ENCODE measurements at places on chromosomes 5 and 9.
A peak's percentile ranks its signal among the peaks of the same experiment; 100 is the strongest.

DNA sequence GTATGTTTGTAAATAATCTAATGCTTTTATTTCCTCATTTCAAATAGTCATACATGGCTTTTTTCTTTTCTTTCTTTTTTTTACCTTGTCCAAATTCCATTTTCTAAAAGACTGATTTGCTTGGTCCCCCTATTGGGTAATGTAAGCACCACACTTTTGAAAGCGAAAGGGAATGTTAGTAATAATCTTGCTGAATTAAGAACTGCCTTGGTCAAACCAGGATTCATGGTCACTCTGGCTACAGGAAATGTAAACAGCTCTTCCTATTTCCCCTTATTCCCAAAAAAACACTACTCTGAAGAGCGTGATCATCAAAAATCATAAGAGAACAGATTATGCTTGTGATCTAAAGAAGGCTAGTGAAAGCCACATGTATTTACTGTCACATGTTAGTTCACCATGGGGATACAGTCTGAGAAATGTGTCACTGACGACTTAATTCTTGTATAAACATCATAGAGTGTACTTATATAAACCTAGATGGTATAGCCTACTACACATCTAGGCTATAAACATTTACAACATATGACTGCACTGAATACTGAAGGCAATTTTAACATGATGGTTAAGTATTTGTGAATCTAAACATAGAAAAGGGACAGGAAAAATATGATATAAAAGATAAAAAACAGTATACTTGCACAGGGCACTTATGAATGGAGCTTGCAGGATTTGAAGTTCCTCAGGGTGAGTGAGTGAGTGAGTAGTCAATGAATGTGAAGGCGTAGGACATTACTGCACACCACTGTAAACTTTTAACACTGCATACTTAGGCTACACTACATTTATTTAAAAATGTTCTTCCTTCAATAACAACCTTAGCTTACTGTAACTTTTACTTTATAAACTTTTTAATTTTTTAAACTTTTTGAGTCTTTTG lies 75.3 kb downstream of the HMGCR start:
- no peaks in the 10 kb centered on the region for H3K27me3 ChIP-seq
- DNase-seq = peak; percentile 58
- no peak overlapping the region for H3K4me3 ChIP-seq
- H3K36me3 ChIP-seq = no peaks in the 10 kb centered on the region
- no peaks in the 10 kb centered on the region for H3K4me1 ChIP-seq

DNA sequence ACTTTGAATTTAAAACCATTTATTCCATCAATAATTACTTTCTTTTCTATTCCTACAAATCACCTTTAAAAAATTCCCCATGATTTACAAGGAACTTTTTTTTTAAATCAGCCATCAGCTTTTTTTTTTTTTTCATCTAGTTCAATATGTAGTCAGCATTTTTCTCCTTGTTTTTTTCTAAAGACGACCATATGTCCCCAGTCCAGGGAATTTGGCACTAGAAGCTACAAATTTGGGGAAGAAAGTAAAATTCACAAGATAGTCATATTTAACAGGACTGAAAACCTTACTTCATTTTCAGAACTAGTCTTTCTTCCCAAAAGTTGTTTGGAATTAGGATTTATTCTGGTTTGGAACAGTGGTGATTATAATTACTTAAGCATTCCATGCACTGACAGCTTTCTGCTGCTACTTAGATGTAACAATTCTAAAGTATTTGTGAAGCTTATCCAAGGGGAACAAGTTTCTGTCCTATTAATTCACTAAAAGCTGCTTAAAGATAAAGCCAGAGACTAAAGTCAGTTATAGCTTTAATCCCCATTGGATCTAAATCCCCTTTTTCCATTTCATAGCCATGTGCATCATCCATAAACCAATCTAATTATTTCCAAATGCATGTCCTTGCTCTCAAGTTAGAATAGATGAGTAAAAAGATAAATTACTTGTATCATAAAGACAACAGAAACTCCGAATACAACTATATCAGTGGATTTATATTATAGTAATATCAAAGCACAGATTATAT lies 7.4 kb upstream of the SNCAIP start:
- no peak for DNase-seq
- peaks cover 7% of the 10 kb centered on the region for H3K27me3 ChIP-seq
- H3K27ac ChIP-seq = no peak overlapping the region
- no peaks in the 10 kb centered on the region for H3K4me1 ChIP-seq

GRCh38 chr5:169385636-169386035 lies 84.7 kb upstream of the SLIT3 start:
- no peak overlapping the region for H3K27ac ChIP-seq
- peaks cover 4% of the 10 kb centered on the region for H3K4me1 ChIP-seq
- no peaks in the 10 kb centered on the region for H3K27me3 ChIP-seq

GRCh38 chr9:82247318-82247717 lies 258.7 kb downstream of the SPATA31D1 start:
- H3K27me3 ChIP-seq = no peaks in the 10 kb centered on the region
- peak; percentile 62 for DNase-seq
- no peaks in the 10 kb centered on the region for H3K4me1 ChIP-seq
- no peaks in the 10 kb centered on the region for H3K36me3 ChIP-seq

DNA sequence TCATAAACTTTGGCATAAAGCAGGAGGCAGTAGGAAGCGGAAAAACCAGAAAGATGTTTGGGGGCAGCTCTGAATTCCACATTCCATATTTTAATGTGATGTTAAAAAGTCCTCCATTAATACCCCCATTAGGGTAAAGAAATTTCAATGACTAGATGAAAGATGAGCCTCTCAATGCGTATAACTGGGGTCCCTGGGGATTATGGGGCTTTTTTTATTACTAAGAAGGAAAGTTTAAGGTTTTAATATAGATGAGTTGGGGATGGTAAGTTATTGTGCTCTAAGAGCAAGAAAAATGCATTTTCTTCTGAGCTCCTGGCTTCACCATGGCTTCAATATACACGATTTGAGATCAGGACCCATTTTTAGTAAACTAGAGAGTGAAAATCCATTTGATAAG lies 321.9 kb downstream of the CDK5RAP2 start:
- H3K27ac ChIP-seq = no peak overlapping the region
- no peak overlapping the region for H3K4me3 ChIP-seq
- H3K36me3 ChIP-seq = no peaks in the 10 kb centered on the region
- no peaks in the 10 kb centered on the region for H3K27me3 ChIP-seq

DNA sequence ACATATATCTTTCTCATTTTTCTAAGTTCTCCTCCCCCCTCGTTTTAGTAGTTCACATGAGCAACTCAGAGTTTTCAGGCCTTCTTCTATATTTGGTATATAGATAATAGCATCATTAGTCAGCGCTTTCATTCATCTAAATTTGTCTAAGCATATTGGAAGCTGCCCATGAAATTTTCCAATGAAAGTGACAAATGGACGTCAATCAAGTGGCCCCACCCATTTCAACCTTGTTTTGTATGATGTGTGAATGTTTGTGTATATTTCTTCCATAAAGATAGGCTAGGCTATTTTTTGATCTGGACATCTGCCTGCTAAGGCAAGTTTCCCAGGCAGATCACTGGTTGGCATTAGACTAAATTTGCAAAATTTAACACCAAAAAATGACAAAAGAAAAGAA lies 104.0 kb upstream of the SSBP2 start:
- H3K27ac ChIP-seq = no peak overlapping the region
- H3K27me3 ChIP-seq = no peaks in the 10 kb centered on the region
- no peaks in the 10 kb centered on the region for H3K36me3 ChIP-seq
- DNase-seq = peak; percentile 59
- no peak overlapping the region for H3K4me3 ChIP-seq
- H3K4me1 ChIP-seq = peaks cover 35% of the 10 kb centered on the region

- no peaks in the 10 kb centered on the region for H3K4me1 ChIP-seq
- no peak for DNase-seq
- no peaks in the 10 kb centered on the region for H3K27me3 ChIP-seq
- no peak overlapping the region for H3K27ac ChIP-seq
Measured at GRCh38 chr5:18236386-18236785, 602.1 kb downstream of the TAF11L14 start.

GRCh38 chr5:127400946-127401670 lies 110.5 kb downstream of the MEGF10 start:
- no peak overlapping the region for H3K4me3 ChIP-seq
- H3K27me3 ChIP-seq = peaks cover 23% of the 10 kb centered on the region
- no peak overlapping the region for H3K27ac ChIP-seq
- H3K36me3 ChIP-seq = no peaks in the 10 kb centered on the region

DNA sequence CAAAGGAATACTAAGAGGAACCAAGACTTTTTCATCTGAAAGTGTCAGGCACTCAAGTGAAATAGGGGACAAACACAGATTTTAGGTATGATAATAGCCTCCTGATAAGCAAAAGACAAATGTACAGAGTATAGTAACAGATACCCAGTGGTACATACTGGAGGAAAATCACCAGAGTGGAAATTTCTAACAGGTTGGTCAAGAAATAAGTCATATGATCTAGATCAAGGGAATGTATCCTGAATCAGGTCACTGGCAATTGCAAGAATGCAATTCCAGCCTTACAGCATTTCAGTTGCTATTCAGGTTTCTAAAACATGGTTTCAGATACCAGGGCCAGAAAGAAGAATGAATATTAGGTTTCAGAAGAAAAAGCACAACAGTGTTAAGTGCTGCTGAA lies 82.2 kb upstream of the SLCO6A1 start:
- H3K4me1 ChIP-seq = peaks cover 9% of the 10 kb centered on the region
- H3K27ac ChIP-seq = no peak overlapping the region
- no peak for DNase-seq
- no peaks in the 10 kb centered on the region for H3K36me3 ChIP-seq
- no peaks in the 10 kb centered on the region for H3K27me3 ChIP-seq
- no peak overlapping the region for H3K4me3 ChIP-seq

- no peak overlapping the region for H3K4me3 ChIP-seq
- peak overlapping the region; percentile 1 for H3K27ac ChIP-seq
- H3K27me3 ChIP-seq = no peaks in the 10 kb centered on the region
Measured at GRCh38 chr5:65013166-65013565, 244.4 kb downstream of the CWC27 start.

GRCh38 chr5:157479612-157480510 lies 19.8 kb downstream of the NIPAL4 start:
- H3K27ac ChIP-seq = no peak overlapping the region
- H3K4me3 ChIP-seq = no peak overlapping the region
- H3K4me1 ChIP-seq = no peaks in the 10 kb centered on the region
- peaks cover 34% of the 10 kb centered on the region for H3K36me3 ChIP-seq

- no peak for DNase-seq
- no peak overlapping the region for H3K27ac ChIP-seq
- no peaks in the 10 kb centered on the region for H3K36me3 ChIP-seq
Measured at GRCh38 chr9:126361810-126362238, 35.2 kb downstream of the MVB12B start.

- H3K36me3 ChIP-seq = no peaks in the 10 kb centered on the region
- H3K4me3 ChIP-seq = no peak overlapping the region
- peaks cover 32% of the 10 kb centered on the region for H3K4me1 ChIP-seq
- H3K27me3 ChIP-seq = no peaks in the 10 kb centered on the region
- no peak for DNase-seq
- peak overlapping the region; percentile 95 for H3K27ac ChIP-seq
Measured at GRCh38 chr5:54743581-54743980, 226.0 kb downstream of the SNX18 start.

DNA sequence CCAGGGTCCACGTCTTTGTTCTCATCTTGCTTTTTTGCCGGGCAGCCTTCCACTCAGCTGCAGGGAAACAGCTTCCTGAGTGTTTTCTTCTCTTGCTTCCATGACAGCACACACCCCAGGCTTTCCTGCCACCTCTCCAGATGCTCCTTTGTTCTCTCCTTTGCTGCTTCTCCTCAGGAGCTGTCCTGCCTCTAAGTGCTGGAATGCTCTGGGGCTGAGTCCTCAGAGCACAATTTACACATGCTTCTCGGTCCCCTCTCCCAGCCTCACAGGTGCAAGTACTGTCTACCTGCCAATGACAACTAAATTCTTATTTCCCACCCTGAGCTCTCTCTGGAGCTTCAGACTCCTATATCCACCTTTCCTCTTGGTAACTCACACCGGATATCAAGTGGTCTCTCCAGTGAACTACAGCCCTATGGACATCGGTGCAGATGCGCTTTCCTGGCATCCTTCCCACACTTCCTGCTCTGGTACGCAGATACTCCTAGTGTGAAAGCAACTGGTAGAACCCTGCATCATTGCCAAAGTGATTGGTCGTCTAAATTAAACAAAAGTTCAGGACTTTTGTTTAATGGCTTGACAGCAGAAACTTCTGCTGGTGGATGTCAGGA lies 13.4 kb upstream of the ACSL6 start:
- no peak overlapping the region for H3K4me3 ChIP-seq

- H3K27me3 ChIP-seq = no peaks in the 10 kb centered on the region
- peaks cover 7% of the 10 kb centered on the region for H3K4me1 ChIP-seq
- H3K4me3 ChIP-seq = no peak overlapping the region
- H3K27ac ChIP-seq = no peak overlapping the region
- H3K36me3 ChIP-seq = no peaks in the 10 kb centered on the region
- DNase-seq = no peak
Measured at GRCh38 chr5:95989283-95990048, 27.8 kb upstream of the ELL2 start.

- H3K36me3 ChIP-seq = no peaks in the 10 kb centered on the region
- no peak for DNase-seq
- no peak overlapping the region for H3K27ac ChIP-seq
- H3K27me3 ChIP-seq = no peaks in the 10 kb centered on the region
Measured at GRCh38 chr5:36442352-36442751, 140.7 kb upstream of the RANBP3L start.

GRCh38 chr9:706606-707459 lies 134.7 kb upstream of the DMRT1 start:
- peak overlapping the region; percentile 63 for H3K4me3 ChIP-seq
- peaks cover 15% of the 10 kb centered on the region for H3K36me3 ChIP-seq
- DNase-seq = peak; percentile 94
- no peaks in the 10 kb centered on the region for H3K27me3 ChIP-seq
- peak overlapping the region; percentile 78 for H3K27ac ChIP-seq

DNA sequence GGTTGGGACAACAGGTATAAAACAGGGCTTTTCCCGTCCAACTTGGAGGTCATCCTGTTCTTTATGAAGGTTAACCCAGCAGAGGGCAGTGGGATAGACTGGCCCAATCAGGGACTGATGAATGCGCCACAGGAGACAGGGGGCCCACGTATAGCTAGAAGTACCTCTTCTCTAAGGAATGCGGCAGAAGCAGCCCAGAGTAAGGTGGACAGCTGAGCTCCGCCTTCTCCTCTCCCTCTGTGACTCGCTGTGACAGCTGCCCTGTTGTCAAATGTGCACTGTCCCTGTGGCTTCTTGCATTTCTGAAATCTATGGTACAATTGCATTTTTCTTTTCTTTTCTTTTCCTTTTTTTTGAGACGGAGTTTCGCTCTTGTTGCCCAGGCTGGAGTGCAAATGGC lies 306.6 kb downstream of the FBXL7 start:
- no peaks in the 10 kb centered on the region for H3K36me3 ChIP-seq
- DNase-seq = no peak
- H3K27me3 ChIP-seq = no peaks in the 10 kb centered on the region
- H3K4me3 ChIP-seq = no peak overlapping the region
- H3K4me1 ChIP-seq = no peaks in the 10 kb centered on the region

DNA sequence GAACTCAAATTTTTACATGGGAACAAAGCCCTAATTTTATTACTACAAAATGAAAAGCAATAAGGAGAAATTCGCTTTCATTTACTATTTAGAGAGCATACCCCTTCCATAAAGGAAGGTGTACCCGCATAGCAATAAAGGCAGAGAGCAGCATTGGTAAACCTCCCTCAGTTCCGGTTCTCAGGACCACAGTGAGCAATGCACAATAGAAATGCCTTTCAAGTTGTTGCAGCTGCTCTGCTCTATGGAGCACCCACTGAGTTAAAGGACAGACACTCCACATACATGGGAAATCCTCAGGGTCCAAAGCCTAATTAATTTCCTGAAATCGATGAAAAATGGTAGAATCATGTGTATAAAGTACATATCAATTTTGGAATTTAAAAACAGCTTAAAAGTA lies 89.9 kb upstream of the MPDZ start:
- no peaks in the 10 kb centered on the region for H3K4me1 ChIP-seq
- no peak overlapping the region for H3K27ac ChIP-seq
- no peak for DNase-seq
- no peaks in the 10 kb centered on the region for H3K27me3 ChIP-seq
- H3K36me3 ChIP-seq = no peaks in the 10 kb centered on the region
- H3K4me3 ChIP-seq = no peak overlapping the region
